ENCODE measurements at places on chromosomes 12 and 14.

- no peak for DNase-seq
These were observed 31.0 kb downstream of the PEBP1 start for GRCh38 chr12:118166946-118167345.

DNA sequence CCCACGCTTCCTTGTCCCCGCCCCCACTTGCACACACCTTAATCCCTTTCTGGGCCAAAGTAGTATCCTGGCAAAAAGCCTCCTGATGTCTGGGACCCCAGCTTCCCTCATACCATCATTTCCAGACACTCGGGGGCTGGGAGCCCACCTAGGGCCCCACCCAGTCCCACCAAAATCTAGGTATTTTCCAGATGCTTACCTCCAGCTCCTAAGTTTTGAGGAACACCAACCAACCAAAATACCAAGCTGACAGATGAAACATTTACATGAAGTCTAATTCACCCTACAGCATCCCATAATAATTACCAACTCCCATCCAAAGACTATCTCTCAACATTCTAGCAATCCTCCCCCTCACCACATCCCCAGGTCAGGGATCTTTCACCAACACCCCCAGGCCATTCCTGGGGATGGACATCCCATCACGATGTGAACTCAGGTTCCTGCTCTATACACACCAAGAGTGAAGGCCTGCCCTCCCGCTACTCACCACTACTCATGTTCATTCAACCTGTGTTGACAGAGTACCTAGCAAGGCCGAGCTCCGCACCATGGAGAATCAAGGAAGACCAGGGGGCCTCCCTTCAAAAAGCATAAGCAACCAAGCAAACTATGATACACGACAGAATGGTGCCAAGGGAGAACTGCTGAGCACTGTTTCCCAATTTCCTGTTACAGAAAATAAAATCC is 1.6 kb upstream of the CHD4 start:
- DNase-seq, result no peak

GRCh38 chr14:102192840-102193502 is 53.3 kb downstream of the WDR20 start:
- DNase-seq, result peak; percentile 10

- DNase-seq, result no peak
These were observed 208.7 kb upstream of the FOXN3 start for GRCh38 chr14:89625731-89626232.

DNA sequence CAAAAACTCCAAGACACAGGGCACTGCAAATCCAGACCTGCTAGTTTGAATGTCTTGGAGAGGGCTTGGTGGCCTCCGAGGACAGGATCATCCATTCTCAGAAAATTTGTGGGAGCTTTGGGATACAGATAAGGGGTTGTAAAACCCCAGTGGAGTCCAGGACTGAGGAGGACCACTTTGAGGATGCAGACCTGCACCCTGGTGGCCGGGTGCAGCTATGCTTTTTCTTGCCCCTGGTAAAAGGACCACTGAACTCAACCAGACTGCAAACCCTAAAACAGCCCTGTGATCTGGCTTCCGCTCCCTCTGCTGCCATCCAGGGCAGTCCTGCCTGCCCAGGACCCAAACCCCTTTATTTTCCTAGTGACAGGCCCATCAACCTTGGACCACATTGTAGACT is 169.5 kb upstream of the DAAM1 start:
- DNase-seq, result no peak

DNA sequence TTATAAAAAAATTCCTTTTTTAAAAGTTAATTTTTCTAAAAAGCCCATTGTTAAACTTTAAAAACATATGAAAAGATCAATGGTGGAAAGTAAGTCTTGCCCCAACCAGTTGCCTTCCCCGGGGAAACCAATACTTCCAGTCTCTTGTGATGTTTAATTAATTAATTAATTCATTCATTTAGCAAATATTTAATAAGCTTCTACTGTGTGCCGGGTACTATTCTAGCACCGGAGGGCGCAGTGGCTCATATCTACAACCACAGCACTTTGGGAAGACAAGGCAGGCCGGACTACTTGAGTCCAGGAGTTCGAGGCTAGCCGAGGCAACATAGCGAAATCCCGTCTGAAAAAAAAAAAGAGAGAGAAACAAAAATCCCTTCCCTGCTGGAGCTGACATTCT is 87.4 kb downstream of the HECTD4 start:
- no peak for DNase-seq

- no peak for DNase-seq
These were observed 81.7 kb downstream of the CPNE8 start for GRCh38 chr12:38823738-38824137.

- DNase-seq, result no peak
These were observed 124.2 kb downstream of the NTF3 start for GRCh38 chr12:5556033-5556614.

GRCh38 chr12:102543494-102544485 is 63.4 kb upstream of the IGF1 start:
- DNase-seq, result no peak

DNA sequence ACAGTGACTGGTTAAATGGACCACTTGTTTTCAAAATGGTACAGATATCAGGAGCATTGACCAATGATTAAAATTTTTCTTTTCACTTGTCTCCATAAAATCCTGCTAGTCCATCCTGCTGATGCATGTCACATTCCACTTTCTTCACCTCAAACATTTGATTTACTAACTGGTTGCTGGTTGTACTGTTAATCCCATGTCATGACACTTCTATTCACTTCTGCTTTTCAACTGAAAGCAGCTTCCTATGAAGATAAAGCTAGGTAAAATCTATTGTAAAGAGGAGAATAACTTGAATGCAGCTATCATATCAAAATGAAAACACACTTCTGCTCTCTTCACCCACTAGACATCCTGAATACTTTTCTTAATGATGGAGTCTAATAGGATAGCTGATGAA is 149.6 kb upstream of the OTX2 start:
- no peak for DNase-seq

GRCh38 chr14:63426838-63427352 is 108.2 kb upstream of the GPHB5 start:
- no peak for DNase-seq

GRCh38 chr12:75553836-75554555 is 42.6 kb upstream of the KRR1 start:
- DNase-seq, result no peak

DNA sequence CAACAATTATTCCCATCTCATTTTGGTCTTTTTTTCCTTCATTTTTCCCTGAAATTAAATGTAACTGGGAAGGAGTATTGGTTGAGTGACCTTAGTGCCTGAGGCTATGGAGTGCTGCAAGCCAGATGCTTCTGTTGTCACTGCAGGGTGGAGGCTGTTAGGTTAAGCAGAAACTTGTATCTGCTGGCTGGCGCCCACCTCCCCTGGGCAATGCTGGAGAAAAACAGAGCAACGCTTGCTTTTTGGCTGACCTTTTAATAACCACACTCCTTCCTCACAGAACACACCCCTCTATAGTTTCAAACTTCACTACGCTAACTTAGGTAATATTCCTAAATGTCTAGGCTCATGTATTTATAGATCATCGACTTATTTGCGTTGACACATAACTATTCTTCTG is 583.5 kb upstream of the NOVA1 start:
- no peak for DNase-seq

- DNase-seq, result no peak
These were observed 249.8 kb upstream of the ARHGAP5 start for GRCh38 chr14:31827325-31827724.

DNA sequence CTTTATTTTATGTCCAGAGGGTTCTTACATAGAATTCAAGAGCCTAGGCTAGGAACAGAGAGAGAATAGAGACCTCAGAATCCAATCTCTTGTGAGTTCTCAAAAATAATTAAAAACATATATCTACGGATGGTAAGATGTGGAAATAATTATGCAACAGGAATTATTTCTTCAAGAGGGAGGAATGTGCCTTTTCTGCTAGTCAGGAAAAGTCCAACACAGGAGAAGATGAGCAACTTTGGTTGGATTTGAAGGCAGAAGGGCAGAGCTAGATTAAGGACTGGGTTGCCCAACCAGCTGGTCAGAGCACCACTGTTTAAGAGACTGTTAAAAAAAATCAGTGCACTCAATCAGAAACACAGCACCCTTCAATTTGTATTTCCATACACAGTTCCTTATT is 365.5 kb downstream of the ETNK1 start:
- DNase-seq, result no peak

GRCh38 chr12:21690704-21691368 is 33.2 kb upstream of the LDHB start:
- DNase-seq, result no peak

DNA sequence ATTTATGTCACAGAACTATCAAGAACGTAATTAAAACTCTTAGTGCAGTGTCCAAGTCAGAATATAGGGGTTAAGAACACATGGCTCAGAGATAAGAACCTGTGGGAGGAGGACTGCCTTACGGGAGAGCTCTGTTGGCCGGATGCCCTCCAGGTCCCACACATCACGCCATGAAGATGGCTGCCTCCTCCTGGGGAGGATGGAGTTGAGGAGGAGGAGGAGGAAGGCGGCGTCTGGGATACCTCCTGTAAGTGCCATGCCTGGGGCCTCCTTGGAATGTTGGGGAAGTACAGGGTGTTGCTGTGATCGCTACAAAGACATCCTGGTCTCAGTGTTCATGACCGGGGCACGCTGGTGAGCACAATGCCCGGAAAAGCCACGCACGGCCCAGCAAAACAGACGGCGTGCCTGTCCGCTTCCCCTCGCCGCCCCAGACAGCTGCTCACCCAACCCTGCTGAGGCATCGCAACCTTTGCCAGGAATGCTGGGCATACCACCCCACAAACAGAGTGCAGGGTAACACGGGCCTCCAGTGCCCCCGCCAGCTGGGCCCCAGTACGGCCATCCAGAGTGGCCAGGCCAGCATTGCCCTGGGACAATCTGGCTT is 28.7 kb upstream of the CD9 start:
- DNase-seq, result no peak

GRCh38 chr14:36315159-36315853 is 5.1 kb downstream of the MBIP start:
- DNase-seq, result no peak
